ENCODE measurements at places on chromosomes 7 and 10.

DNA sequence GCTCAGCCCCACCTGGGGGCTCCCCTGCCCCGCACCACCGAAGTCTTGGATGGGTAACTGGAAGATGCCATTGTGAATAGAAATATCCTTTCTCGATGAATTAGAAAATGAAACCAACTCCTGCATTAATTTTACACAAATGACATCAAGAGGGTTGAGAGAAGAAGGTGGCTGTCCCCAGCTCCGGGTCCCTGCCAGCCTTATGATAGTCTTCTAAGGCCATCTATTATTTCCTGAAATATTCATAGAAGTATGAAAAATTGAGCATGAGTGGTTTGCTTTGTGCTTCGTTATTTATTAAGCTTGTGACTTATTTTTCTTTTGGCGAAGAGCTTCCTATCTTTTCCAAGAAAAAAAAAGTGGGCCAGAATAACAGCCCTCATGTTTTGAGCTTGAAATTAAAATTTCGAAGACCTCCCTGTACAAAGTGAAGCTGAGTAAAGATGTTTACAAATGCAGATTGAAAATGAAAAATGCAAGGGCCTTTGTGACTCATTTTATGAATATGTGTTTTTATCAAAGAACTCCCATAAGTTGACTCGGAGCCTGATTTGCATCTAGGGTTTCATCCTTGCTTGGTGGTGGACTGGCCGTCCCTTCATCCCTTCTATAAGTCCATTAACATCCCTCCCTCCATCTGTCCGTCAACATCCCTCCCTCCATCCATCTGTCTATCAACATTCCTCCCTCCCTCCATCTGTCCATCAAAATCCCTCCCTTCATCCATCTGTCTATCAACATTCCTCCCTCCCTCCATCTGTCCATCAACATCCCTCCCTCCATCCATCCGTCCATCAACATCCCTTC, 20.5 kb upstream of the CFAP46 start:
- DNase-seq, result no peak

- no peak for DNase-seq
These were observed 497.7 kb downstream of the KIF20B start for GRCh38 chr10:90199093-90199492.

GRCh38 chr10:30662814-30663213, 33.3 kb upstream of the LYZL2 start:
- no peak for DNase-seq

DNA sequence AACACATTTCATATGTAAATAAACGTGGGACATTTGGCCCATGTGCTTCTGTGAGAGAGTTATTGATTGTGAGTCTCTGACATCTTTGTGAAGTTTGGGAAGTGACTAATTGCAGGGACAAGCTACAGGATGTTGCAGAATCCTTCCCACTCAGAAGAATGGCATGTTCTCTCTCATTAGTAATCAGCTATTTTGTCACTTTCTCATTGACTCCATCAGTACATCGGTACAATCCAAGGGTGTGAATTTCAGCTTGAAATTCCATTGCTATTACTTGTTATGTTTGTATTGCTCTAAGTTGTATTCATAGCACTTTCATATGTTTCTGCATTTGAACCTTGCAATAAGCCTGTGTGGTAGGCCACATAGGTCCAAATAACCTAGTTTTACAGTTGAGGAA, 100.0 kb upstream of the KCNMA1 start:
- peak; percentile 27 for DNase-seq

DNA sequence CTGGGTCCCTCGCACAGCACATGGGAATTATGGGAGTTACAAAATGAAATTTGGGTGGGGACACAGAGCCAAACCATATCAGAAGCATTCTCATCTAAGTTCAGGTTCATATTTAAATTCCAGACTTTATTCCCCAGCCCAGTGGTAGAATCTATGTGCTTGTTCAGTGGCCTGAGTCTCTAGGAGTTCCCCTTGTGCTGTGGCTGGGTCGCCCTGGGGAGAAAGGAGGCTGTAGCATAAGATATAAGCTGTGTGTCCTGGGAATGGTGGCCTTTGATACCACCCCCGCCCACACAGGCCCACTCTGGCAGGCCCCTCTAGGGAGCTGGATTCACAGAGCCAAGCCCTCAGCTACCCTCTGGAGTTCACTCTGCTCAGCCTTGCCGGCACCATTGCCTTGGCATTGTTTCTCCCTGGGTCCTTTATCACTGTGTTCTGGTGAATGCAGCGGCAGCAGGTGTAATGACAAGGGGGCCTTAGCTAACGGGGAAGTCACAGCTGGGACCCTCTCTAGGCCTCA, 64.2 kb downstream of the MINDY4 start:
- no peak for DNase-seq

Data from SW 1271 (cell line).